ENCODE measurements at places on chromosomes 16 and 17.

DNA sequence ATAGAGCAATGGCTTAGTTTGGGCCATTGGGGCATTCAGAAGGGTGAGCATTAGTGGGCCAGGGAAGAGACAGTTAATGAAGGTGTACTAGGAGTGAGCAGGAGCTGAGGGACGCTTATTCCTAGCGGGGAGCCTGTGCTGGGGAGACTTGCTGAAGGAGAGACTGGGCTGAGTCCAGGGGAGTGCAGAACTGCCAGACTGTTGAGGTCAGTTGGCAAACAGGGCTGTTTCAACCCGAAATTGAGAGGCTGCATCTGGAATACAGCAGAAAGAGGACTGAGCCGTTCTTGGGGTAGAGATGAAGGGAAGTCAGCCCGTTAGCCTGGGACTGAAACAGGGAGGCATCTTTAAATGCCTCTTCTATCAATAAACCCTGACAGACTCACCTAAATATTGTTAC, 33.2 kb downstream of the MAP2K6 start:
- no peak for DNase-seq

DNA sequence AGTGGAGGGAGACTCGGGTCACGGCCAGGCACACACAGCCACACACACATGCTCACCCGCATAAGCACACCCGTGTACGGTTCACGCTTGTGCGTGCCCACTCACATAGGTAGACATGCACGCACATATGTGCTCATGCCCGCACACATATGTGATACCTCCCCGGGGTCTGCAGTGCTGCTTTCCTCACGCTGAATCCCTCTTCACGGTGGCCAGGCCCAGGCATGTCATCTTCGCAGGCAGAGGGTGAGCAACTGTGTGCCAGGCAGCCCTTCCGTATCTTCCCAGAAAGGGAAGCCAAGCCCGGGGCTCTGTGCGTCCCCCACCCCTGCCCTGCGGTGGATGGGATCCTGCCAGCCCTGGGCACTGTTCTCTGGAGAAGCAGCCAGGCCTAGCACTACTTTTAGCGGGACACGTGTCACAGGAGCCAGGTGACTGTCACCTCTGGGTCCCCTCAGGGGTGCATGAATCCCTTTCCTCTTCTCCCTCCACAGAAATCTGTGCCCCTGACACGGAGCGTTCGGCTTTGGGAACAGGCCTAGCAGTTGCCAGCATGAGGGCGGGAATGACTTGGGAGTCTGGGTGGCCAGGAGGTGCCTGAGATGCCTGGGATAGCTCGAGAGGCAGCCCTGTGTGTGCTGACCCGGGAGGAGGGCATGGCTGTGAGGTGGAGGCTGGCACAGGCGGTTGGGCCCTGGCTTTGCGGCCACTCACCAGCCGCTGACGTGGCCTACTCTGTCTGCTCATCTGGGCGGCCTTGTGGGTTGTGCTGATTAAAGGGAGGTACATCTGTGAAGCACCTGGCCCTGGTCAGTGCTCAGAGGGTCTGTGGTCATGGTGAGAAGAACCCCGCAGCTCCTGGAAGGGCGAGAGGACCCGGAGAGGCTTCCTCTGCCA, 47.5 kb downstream of the BAIAP2 start:
- DNase-seq = no peak

DNA sequence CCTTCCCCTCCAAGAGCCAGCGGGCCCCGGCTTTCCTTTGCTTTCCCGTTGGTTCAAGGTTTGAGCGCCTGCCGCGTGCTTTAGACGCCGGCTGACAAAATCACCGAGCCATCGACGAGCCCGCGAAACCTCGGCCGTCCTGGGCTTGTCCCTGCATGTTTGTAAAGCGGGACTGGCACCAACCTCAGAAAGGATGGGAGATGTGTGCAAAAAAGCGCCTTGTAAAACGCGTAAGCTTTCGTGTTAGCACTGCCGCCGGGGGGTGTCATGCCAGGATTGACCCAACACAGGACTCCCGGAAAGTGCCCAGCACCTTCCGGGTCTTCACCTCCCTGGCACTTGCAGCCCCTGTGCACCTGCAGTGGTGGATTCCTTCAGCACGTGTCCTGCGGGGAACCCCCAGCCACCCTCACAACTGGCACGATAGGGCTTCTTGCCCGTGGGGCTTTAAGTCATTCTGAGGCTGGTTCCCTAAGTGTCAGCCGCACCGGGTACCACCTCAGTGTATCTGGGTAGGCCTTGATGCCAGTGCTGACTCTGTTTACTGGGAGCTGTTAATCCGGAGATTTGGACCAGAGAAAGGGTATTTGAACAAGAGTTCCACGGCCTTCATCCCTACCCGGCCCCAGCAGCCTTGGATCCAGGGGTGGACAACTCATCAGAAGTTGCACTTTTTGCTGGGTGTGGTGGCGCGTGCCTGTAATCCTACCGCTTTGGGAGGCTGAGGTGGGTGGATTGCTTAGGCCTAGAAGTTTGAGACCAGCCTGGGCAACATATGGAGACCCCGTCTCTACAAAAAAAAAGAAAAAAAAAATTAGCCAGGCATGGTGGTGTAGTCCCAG, 817 bp downstream of the NDUFAF8 start:
- DNase-seq = no peak

- DNase-seq = no peak
Observed at GRCh38 chr16:89586853-89587252, 11.3 kb downstream of the CPNE7 start.

DNA sequence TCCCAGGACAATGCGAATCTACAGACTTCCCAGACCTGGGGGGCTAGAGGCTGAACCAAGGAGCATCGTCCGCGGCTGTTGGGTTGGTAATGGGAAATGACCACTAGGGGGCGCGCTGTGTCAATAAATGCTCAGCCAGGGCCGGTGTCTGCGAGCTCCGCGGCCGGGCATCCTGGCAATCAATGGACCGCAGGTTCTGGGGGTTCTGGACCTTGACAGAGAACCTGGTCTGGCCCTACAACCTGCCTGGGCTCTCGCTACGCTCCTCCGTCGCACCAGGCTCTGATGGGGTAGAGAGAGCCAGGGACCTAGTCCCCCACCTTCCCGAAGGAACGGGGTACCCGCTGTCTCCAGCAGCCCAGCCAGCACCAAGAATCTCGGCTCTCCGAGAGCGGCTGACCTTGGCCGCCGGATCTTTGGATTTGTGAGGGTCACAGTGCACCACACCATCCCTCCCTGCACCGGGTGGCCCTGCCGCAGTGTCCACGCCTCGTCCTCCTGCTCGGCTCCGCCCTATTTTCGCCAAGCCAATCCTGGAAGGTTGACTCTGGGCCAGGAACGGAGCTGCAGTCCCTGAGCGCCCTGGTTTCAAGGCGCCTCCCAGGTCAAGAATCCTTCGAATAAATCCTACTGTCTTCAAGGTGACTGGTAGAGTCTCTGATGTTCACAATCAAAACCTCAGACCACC, 20.4 kb upstream of the BEAN1 start:
- peak; percentile 83 for DNase-seq

- no peak for DNase-seq
Observed at GRCh38 chr17:36153895-36154610, 22.4 kb downstream of the TBC1D3B start.

- DNase-seq = no peak
Observed at GRCh38 chr17:38544839-38545209, 60.9 kb downstream of the SRCIN1 start.

GRCh38 chr17:1197781-1198490, 18.2 kb upstream of the ABR start:
- DNase-seq = peak; percentile 47

DNA sequence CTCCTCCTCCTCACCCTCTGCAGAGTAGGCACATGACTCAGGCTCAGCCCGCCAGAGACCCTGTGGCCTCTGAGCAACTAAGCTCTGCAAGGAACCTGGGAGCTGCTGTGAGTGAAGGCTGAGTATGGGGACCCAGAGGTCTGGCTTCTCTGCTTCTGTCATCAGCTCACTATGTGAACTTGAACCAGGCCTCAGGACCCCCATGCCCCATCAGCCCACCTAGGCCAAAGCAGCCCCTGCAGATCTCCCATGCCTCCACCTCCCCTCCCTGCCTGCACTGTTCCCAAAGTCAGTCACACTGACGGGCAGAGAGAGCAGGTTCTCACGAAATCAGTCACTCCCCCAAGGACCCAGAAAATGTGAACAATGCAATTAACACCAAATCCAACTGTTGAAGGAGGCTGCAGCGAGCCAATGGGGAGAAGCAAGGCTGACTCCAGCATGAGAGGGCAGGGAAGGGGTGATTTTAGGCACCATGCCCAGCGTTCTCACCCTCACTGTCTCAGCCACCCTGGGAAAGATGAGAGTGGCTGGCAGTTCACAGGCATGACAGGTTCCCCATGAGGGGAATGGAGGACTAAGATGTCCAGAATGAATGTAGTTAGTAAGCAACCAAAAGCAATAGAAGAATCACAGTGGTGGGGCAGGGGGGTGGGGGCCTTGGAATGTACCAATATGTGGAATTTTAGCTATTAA, 60.6 kb downstream of the BEAN1 start:
- no peak for DNase-seq

- DNase-seq = no peak
Observed at GRCh38 chr17:30186761-30187160, 48.7 kb downstream of the SLC6A4 start.

DNA sequence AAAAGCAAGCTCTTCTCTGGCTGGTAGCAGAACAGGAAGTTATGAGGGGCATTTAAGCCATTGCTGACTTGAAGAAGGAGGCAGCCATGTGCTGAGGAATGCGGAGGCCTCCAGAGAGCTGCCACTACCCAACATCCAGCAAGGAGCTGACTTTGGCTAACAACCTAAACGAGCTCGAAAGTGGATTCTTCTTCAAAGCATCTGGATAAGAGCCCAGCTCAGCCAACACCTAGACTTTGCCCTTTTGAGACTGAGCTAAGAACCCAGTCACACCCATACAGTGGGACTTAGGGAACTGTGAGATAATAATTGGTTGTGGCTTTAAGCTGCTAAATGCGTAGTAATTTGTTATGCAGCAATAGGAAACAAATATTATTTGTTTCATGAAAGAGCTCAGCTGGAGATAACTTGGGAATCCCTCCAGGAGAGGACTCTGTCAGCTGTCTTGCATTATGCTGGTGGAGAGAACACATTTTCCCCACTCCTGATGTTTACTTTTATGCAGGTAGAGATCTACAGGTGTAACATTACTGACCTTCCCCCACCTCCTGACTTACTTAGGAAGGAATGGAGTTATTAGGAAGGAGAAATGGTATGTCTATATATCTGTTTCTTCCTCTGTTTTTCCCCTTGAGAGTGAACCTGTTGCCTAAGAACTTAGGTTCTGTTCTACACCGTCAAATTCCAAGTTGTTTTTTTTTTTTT, 52.7 kb upstream of the ZNF629 start:
- no peak for DNase-seq

DNA sequence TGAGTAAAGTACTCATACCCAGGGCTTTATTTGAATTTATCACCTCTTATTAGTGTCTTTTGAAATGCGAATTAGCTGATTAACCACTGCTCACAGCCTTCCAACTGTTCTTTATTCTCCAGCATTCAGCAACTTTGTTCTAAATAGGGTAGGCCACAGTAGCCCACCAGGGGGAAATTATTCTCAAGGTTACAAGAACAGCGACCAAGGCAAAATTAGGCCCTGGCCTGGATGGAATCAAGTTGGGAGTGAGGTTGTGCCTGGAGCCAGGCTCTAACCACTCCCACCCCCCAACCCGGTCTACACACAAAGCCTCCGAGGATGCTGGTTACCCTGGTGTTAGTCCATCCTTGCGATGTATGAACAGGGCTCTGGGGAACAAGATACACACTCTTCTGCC, 245.5 kb downstream of the STX8 start:
- no peak for DNase-seq

- DNase-seq = no peak
Observed at GRCh38 chr17:71494062-71494855, 626.6 kb upstream of the SOX9 start.

DNA sequence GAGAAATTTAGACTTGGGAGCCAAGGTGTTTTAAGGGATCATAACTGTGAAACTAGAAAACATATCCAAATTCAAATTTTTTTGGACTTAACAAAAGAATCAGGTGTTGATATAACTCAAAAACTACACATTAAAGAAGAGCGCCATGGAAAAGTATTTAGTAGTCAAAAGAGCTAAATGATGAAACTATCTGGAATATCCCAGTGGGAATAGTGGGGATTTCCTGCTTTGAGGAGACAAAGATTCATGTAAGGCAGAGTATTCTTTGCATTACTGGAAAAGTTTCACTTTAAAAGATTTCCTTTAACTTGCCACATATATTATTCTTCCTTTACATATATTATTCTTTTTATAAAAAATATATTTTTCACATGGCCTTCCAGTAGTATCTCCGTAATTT, 40.3 kb upstream of the VPS4A start:
- DNase-seq = no peak

- no peak for DNase-seq
Observed at GRCh38 chr16:80608946-80609345, 68.2 kb downstream of the DYNLRB2 start.

DNA sequence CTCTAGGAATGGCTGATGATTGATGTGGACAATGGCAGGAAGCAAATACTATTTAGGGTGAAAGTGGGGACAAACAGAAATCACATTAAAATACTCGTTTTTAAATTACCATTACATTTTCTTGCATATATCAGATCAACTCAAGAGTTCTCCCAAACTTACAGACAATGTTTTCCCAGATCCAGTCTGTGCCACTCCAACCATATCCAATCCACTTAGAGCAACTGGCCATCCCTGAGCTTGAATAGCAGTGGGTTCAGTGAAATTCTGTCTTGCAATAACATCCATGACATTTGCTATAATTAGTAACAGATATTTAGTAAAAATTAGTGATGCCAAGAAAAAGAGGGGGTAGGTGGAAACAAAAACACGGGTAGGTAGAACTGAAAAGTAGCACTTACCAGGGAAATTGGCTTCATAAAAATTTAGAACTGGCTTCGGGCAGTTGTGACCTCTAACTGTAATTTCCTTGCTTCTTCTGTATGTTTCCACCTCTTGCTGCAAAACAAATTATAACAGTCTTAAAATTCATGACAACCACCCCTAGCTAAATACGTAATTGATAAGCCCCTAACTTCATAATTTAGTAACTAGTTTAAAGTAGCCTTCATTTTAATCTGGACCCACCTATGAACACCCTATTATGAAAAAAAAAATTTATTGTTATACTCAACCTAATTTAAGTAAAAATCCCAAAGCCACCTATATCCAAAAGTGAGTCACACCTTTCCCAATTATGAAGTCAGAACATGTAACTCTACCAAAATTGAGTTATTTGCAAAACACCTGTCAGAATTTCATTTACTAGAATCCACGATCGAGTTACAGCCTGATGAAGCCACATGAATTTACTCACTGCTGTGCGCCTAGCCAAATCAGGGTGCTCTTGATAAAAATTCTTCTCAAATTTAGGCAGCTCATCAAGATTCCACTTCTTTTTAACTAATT, 2.0 kb downstream of the DDX5 start:
- no peak for DNase-seq

GRCh38 chr17:39508987-39509386, 47.7 kb downstream of the CDK12 start:
- DNase-seq = no peak

DNA sequence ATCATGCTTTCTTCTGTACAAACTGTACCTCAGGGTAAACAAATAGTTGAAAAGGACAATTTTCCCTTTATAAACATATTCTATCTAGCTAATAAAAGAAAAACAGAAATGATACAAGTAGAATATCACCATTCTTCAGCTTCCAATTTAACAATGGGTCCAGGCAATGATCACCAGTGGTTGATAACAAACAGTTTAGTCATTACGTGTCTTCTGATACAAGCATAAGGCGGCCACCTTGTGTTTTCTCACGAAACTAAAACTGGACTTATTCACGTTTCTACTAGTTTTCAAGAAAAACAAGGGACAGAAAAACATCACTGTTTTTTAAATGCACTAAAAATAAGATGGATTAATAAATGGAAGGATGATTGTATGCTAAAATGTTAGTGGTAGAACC, 58.3 kb downstream of the STH start:
- DNase-seq = no peak

Data from stimulated activated CD8-positive, alpha-beta memory T cell treated with anti-CD3 and anti-CD28 coated beads, Interleukin-12 subunit alpha, Interleukin-12 subunit beta, amount 100 ng/mL, for 1 hour (primary cell).